ENCODE measurements at places on chromosomes 3 and 15.

- no peak for DNase-seq
Observed at GRCh38 chr15:73602992-73603391, 30.2 kb downstream of the NPTN start.

DNA sequence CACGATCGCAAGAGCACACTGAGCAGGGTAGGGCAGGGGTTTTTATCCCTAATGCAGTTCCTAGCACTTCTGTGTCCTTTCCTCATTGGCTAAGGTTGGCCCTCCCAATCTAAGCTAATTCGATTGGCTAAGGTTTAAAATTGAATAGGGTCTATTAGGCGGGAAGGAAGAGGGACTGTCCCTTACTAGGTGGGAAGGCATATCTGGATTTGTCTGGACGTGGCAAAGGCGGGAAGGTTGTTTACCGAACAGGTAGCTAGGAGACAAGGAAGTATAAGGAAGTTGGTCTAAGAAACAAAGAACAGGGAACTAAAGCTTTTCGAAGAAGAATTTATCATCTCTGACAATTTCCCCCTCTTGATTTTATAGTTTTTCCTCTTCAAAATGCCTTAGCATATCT lies 24.8 kb upstream of the ATG7 start:
- no peak for DNase-seq

DNA sequence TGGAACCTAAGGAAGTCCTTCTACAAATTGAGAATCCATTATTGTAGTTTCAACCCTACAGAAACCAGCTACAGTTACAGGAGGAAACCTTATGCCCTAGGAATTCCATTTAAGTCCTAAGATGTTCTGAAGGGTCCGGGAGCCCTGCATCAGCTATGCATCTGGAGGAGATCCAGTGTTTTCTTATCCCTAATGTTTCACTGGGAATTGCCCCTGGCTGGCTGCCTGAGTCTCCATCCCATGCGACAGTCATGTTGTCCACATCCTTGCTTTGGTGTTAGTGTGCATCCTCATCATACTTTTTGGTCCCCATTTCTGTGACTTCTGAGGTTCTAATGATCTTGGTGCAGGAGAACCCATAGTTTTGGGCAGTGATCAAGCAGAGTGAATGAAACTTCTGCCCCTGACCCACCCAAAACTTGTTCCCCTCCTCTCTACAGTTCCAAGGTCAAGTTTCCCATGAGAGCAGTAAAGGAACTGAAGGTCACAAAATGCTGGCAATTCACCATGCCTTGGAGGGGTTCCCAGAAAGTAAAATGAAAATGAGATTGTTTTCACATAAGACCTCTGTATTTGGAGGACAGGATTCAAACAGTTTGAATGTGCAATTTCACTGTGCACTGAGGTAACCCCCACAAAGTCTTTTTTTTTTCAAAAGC lies 121.9 kb upstream of the PHLDB2 start:
- DNase-seq: no peak

DNA sequence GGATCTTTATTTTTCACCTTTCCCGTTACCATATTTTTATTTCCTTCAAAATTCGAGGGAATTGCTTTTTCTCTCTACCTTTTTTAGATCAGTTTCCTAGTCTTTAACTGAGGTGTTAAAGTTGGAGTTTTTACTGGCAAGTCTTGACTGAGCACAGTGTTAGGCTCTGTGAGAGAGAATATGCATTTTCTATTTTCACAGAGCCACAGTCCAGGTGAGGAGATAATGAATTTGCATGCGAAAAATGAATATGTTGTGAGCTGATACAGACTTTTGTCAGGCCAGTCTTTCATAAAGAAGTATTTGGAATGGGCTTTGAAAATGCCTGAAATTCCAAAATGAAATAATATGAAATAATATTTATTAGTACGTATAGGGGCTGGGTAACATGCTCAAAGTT lies 31.9 kb downstream of the MME start:
- no peak for DNase-seq

Data from activated T-cell treated with anti-CD3 and anti-CD28 coated beads for 1 hour (primary cell).